ENCODE measurements at places on chromosomes 12 and 14. TPM values are rescaled to one million over a fixed set of nuclear protein-coding genes. Genes with fewer than 3 reads are reported as not detected.

- DNase-seq = no peak
Observed at GRCh38 chr12:120362516-120363273, 6.3 kb downstream of the MSI1 start.

GRCh38 chr12:52975204-52975603, 26.3 kb downstream of the KRT18 start:
- no peak for DNase-seq

The INTS13 gene
- 52.7 TPM for polyA plus RNA-seq

DNA sequence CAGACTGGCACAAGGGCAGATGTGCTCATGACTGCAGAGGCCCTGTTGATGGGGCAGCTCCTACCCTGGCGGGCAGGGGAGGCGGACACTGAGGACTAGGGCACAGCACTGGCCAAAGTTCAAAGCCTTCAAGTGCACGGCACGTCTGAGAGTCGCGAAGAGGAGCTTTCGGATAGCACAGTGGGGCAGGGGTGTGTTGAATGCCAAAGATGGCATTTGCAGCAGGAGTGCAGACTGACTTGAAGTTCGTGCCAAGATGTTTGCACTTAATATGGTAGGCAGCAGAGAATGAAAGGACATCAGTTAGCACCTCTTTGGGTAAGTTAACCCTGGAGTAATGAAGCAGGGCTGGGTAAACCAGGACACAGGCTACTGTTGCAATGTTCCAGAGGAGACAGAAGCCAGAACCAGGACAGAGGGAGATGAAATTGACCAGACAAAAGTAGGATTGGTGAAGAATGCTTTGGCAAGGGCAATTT, 6.7 kb upstream of the EML1 start:
- no peak for DNase-seq

The SRRM4 gene
- 2.2 TPM for polyA plus RNA-seq

DNA sequence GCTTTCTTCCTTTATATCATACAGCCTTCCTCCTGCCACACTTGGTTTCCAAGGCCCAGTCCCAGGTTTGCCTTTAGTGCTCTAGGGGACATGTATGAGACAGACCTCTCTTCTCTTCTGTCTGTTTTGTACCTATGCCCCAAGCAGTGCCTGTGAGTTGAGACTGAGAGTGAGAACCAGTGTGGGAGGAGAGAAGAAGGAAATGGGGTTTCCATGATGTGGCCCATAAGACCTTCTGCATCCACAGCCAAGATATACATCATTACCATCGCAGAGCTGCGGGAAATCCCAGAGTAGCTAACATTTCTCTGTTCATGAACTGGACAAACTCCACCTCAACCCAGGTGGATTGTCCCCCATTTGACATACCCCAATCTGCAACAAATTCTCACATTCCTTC, 2.8 kb downstream of the TESPA1 start:
- DNase-seq = no peak

DNA sequence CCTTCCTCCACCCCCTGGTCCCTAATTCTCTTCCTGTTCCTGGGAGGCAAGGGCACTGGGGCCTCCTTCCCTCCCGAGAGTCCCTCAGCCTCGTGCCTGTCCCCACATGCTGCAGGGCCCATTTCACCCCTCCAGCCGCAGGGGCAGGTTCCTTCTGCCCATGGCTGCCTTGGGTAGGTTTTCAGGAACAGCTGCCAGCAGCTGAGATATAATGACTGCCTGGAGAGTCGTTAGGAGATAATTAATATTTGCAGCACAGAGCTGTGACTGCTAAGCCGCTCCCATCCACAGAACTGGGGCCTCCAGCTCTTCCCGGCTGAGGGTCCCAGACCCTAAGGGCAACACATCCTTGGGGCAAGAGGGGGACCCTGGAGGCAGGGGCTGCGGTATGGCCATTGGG, 211.9 kb upstream of the LHX5 start:
- no peak for DNase-seq

DNA sequence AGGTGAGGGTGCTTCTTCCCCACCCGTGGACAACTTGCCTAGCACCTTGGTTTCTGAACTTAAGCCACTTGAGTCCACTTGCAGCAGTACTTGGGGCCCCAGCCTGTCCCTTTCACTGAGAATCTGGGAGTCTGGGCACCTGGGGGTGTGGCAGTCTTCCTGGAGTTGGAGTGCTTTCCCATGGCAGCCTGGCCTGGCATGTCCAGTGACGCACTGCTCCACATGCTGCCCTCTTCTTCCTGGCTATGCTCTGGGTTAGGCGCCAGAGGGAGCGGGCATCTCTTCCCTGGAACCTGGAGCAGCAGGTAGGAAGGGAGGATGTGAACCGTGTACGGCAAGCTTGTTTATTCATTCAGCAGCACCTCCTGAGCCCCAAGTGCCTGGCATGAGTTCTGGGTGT, 76.4 kb downstream of the PAPOLA start:
- DNase-seq = no peak

The ANKS1B gene
- 4.0 TPM for polyA plus RNA-seq

DNA sequence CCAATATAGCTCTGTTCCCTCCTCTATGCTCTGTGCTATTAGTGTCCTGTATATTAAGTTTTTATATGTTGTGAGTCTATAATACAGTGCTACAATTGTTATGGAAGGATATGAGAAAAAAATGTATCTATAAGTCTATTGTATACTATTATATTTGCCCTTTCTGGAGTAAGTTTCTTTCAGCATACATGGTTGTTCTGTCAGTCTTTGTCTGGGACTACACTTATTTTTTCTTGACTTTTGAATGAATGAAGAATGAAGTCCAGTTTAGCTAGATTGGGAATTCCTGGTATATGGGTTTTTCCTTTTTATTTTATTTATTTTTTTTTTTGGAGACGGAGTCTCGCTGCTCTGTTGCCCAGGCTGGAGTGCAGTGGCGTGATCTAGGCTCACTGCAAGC, 76.0 kb upstream of the DNM1L start:
- no peak for DNase-seq

The BORCS5 gene
- polyA plus RNA-seq = 8.5 TPM

- DNase-seq = no peak
Observed at GRCh38 chr12:26152507-26153102, 27.8 kb upstream of the BHLHE41 start.

GRCh38 chr14:102461490-102462338, 47.9 kb downstream of the ANKRD9 start:
- DNase-seq = no peak

DNA sequence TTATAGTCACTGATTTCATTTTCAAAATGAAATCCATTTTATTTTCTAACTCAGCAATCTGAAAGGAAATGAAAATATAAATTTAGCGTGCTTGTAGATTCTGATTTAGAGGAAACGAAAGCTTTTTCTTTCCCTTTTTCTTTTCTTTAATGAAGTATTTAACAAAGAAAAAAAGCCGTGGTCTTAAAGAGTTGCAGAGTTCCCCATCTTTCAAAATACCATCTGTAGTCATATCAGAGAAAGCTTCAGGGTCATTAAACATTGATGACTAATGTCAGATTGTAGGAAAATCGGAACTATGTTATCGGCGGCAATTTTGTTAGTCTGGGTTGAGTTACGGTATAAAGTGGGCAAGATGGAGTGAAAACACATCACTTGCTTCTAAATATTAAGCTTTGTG, 32.3 kb downstream of the DRAM1 start:
- no peak for DNase-seq

DNA sequence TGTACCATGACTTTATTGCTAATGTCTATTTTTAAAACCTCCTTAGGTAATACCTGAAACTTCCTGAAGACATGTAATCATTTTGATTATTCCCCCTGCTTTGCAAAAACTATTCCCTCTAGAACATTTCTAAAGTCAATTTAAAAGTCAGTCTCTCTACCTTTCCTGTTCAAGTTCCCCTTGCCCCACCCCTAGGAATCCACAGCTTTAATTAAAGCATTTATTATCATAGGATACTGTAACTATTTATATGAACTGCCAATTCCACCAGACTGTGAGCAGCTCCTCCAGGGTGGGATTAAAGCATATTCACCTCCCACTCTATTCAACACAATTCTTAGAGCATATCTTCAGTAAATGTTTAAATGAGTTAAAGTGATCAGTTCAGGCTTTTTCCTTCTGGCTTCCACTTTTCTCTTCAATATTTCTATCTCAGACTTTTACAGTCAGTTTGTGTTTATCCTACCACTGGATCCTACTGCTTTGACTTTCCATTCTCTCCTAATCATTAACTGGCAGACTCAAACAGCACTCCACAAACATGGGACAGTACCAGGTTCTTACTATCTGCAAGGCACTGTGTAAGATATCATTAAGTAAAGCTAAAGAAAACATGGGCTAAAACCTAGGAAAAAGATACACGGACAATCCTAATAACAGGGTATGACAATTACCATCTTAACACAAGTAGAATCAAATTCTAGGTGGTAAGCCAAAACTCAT, 39.1 kb downstream of the PTPN21 start:
- DNase-seq = no peak

GRCh38 chr12:2256453-2256852, 203.7 kb downstream of the CACNA1C start:
- DNase-seq = no peak

DNA sequence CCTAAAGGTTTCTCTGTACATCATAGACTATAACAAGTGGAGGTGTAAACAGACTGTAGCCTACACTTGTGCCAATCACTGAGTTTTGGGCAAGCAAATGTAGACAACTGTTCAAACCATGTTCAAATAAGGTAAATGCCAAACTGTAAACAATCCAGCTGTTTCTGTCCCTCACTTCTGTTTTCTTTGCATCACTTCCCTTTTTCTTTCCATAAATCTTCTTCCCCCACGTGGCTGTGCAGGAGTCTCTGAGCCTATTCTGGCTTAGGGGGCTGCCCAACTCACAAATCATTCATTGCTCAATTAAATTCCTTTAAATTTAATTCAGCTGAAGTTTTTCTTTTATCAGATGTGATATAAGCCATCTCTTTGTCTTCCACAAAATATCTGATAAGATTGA, 65.1 kb upstream of the CPM start:
- DNase-seq = no peak

DNA sequence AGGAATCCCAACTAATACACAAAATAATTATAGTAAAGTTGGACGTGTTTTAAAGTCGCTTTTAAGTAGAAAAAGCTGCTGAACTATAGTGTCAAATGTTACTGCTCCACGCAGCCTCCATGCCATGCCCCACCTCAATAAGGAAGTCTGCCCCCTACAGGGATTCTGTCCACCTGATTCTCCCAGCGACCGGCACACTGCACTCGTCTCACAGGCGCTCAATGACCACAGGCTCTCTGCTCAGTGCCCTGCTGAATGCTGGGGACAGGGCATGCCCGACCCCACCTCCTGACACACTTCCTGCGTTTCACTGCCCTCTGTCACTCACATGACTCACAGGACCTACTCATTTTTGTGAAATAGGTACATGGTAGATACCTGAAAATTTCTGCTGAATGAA, 48.9 kb downstream of the BDKRB1 start:
- DNase-seq = no peak

GRCh38 chr12:650983-651382, 12.3 kb downstream of the NINJ2 start:
- DNase-seq = no peak
